T-helper 17 cell (primary cell): ENCODE measurements at places on chromosomes 13 and 19. TPM values are rescaled to one million over a fixed set of nuclear protein-coding genes. Genes with fewer than 3 reads are reported as not detected.

DNA sequence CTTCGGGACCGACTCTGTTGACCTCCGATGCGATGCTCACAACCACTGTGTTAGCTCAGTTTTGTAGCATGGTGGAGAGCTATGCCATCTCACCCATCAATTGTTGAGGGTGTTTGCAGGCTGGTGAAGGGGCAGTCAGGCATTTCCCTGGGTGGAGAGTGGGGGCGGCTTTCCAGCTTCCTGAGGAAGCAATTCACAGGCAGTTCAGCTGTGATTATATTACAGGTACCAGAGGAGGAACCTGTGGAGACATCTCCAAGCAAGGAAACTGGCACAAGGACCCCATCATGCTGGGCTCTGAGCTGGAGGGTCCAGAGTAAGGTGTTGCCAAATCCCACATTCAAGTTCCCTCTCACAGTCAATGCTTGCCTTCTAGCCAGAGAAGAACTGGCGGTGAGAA, 166.0 kb upstream of the ZNF536 start:
- no peak for DNase-seq

DNA sequence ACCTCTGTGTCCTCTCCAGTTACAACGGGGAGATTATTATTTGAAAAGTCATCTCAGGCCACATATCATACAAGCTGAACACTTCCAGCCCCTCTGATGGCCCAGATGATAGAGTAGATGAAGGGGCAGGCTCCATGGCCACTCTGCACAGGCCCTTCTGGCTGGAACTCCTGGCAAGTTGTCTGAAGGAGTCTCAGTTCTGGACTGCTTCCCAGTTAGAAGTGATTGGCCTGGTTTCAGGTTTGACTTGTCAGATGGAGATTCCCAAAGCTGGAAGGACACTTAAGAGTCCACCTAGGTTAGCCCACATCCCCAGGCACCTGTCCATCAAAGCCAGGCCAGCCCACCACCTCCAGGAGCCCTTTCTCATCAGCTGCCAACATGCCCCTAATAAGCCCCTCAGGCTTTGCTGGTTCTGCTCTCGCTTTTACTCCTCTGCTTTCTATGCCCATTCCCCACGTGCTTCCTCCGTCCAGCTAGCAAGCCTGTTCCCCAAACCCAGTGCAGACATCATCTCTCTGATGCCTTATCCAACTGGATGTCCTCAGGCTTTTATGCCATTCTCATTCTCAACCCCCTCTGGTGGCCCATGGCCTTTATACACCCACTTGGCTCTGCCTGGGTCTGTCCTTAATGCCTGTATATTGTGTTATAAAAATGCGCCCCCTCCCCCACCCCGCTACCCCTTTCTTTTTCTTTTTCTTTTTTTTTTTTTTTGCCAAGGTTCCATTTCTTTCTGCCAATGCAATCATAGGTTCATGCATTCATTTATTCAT, 56.5 kb downstream of the HSPH1 start:
- no peak for DNase-seq

GRCh38 chr13:112757759-112758086, 67.9 kb downstream of the ATP11A start:
- DNase-seq: no peak

The C19orf47 gene
- 9.5 TPM for total RNA-seq

The NOTCH3 gene
- 0.05 TPM for total RNA-seq

The LGALS7B gene
- total RNA-seq: not detected

DNA sequence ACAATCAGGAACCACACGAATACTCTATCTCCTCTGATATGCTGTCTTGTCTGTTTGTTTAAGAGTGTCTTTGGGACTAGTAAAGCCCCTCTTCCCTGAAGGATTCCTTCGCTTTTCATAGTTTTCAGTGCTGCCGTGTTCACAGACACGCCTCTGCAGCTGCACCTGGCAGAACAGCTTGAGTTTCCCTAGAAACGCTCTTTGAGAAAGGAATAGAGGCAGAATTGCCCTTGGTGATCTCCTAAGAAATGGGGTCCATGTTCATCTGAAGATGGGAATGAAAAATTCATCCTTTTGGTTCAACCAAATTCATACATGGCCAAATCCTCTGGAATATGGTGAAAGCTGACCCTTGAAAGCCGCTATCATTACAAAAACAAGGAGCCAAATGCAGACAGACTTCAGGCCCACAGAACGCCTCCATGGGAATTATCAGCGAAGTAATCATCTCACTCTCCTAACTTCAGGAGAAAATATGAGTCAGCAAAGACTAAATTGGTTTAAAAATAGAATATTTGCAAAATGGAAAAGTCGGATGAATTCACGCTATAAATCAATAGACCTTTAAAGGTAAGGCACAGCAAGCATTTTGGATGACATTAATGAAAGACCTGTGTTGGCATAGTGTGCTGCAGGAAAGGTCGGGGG, 5.5 kb downstream of the SACS start:
- no peak for DNase-seq

The CYP2A7 gene
- not detected for total RNA-seq

DNA sequence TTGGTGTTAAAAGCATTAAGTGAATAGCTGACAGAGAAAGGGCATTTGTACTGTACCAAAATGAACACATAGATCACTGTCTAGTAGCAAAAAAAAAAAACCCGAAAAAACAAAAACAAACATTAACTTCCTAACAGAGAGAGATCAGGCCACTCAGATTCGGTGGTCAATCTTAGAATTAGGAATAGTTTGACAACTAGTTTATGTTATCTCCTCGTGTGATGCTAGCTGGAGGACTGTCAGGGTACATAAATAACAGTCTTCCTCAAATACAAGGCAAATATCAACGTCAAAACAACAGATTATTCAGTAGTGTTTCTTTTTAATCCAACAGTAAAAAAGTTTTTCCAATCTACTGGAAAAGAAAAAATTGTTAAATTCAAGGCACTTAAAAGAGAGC, 1.7 kb downstream of the ZMYM5 start:
- DNase-seq: no peak

DNA sequence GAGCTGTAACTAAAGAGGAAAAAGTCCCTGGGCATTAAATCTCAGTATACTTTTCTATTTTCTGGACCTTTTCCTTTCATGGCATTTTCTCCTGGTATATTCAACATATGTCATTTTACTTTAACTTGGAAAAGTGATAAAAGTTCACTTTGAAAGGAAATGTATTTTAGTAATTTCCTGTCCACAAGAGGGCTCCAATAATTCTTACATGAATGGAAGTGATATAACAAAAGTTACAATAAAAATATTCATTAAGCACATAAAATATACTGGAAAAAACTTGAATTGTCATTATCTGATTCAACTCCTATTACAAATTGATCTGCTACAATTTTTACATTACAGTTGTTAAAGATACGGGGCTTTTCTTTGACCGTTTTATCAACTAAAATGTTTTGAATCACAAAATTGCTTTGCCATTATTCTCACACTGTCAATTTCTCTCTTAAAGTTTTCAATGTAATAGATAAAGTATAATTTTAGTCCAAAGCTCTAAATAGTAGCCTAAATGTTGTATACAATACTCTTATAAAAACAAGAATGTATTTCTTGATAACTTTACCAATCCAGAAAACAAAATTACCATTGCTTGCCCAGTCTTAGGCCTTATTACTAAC, 4.9 kb downstream of the UBL3 start:
- no peak for DNase-seq

DNA sequence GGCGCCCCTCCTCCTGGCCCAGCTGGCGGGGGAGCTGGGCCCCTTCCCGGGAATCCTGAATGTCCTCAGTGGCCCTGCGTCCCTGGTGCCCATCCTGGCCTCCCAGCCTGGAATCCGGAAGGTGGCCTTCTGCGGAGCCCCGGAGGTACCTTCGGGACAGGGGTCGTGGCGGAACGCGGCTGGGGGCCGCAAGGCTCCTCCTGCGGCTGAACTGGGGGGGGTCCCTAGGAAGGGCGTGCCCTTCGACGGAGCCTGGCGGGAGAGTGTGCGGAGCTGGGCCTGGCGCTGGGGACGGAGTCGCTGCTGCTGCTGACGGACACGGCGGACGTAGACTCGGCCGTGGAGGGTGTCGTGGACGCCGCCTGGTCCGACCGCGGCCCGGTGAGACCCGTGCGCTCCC, 8.6 kb downstream of the ALDH16A1 start:
- no peak for DNase-seq

DNA sequence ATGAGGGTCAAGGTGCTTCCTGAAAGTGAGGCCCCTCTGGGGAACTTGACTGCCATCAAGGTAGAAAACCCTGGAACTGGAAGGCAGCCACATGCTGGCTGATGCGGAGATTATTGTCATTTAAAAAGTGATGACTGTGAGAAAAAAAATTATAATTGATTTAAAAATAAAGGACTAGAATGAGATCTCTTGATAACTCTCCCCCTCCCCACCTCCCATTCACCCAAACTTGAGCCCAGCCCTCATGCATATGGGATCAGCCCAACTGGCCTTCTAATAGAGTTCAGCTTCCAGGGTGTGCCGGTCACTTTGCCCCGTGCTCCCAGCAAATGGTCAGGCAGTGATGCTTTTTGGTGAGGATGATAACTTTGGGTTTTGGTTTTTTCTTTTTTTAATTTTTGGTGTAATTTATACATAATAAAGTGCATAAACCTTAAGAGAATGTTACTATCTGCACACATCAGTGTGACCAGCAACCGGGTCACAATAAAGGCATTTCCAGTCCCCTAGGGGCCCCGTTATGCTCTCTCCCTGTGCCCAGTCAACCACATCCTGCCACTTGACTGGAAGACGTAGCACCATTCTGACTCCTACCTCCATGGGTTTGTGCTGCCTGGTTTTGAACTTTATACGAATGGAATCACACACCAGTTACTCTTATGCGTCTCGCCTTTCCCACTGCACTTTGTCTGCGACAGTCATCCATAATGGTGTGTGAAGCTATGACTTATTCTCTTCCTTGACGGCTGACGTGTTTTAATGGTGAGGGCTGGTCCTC, 187.9 kb downstream of the USP12 start:
- DNase-seq: no peak

GRCh38 chr13:99495466-99496183, 5.6 kb upstream of the TM9SF2 start:
- DNase-seq: no peak

- DNase-seq: no peak
Measured at GRCh38 chr13:77725071-77725470, 27.6 kb downstream of the SLAIN1 start.

DNA sequence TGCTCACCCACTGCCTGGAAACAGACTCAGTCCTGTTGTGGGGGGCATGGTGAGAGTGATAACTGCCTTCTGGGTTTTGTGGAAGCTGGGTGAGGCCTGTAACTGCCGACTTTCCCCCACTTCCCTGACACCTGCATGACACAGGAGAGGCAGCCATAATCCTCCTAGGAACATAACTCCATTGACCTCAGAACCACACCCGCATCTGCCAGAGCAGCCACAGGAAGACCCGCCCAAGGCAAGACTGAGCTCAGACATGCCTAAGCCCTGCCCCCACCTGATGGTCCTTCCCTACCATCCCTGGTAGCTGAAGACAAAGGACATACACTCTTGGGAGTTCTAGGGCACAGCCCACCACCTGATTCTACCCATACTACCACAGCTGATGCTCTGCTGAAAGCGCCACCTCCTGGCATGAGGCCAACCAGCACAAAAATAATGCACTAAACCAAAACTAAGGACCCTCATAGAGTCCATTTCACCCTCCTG, 326.7 kb downstream of the RBM26 start:
- no peak for DNase-seq

GRCh38 chr13:66700117-66700601, 530.0 kb downstream of the PCDH9 start:
- no peak for DNase-seq

GRCh38 chr19:47228168-47228936, 2.6 kb downstream of the BBC3 start:
- DNase-seq: no peak

The SPIB gene
- 3.0 TPM for total RNA-seq

DNA sequence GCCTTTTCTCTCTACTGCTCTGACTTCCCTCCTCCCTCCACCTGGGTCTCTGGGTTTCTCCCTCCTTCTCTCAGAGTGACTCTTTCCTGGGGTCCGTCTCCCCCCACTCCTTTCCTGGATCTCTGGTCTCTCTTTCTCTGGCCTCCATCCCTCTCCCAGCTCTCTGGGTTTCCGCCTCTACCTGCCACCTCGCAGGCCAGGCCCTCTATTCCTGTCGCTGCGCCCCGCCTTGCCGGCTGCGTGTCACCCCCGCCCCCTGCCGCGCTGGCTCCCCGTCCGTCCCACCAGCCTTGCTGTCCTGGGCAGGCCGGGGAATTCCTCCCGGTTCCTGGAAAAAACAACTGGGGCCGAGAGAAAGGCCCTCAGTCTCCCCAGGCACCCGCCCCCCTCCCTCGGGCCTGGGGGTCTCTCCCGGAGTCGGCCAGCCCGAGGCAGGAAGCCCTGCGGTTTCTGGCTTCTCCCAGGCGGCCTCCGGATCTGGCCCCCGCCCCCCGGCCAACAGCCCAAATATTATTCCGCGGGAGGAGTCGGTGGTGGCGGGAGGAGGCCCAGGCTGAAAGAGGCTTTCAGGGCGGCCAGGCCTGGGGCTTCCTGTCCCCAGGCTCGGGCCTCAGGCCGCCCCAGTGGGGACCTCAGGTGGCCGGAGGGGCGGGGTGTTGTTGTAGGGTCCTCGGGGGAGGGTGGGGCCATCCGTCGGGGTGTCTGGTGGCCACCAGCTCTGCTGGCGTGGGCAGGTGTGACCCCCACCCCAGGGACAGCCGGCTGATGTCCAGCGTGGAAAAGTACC, 9.3 kb downstream of the IRF2BP1 start:
- DNase-seq: no peak

The OPA3 gene
- 8.3 TPM for total RNA-seq

The CD33 gene
- total RNA-seq: 2.4 TPM

The SLITRK5 gene
- 0.21 TPM for total RNA-seq

DNA sequence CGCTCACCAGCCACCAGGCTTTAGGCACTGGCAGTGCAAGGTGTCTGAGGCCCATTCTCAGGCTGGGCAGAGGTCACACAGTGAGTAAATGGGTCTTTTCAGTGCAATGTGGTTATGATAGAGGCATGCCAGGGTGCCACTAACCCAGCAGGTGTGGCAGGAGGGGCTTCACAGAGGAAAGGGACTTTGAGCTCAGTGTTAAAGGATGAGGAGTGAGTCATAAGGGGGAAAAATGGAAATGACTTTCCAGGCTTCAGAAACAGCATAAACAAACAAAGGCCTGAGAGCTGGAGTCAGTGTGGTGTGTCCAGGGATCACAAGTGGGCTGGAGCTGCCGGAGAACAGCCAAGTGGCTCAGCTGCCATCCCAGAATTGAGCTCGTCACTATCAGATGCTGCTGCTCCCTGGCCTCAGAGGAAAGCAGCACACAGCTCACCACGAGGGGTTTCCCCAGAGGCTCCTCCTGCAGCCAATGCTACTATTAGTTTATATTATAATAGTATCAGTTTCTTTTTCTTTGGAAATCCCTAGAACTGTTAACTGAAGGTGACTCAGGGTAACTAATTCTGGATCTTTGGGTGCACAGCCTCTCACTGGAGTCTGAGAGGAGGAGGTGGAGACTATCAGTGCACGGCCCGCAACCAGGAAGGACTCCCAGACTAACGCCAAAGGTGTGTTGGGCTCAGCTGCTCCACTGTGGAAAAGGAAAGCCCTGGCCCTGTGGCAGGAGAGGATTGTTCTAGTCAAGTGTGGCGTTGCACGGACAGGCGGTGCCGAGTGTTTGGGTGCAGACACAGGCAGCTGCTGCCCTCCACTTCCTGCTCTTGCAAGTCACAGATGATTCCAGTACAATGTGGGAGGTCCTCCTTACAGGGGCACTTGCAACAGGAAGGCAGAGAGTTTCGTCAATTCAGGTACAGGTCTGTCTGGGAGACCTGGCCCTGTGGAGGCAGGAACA, 39.5 kb downstream of the DHRS12 start:
- peak; percentile 47 for DNase-seq
